Hepatocyte (in vitro differentiated cells): ENCODE measurements at places on chromosomes 6 and 20. TPM values are rescaled to one million over a fixed set of nuclear protein-coding genes. Genes with fewer than 3 reads are reported as not detected.

The COL20A1 gene
- total RNA-seq, result not detected in 2 replicates

The MYO6 gene
- 68.4 and 71.1 TPM in 2 replicates for total RNA-seq

The KCNQ2 gene
- total RNA-seq, result 2.9 and 3.5 TPM in 2 replicates

DNA sequence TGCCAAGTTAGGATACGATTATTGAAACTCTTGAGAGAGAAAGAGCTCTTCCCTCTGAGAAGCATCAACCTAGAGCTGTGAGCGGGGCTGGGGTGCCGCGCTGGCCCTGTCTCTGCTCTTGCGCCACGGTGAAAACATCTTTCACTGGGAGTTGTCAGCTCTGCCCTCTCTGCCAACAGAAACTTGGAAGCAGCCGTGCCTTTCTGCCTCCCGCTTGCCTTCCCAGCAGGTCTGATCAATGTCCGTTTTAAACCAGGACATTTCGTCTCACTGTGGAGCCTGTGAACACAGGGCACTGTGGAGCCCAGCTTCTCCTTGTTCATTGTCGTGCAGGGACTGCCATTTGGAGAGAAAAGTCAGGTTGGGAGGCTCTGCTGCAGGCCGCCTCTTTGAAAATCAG is 249.2 kb upstream of the PMEPA1 start:
- H3K27me3 ChIP-seq, result no peaks in the 10 kb centered on the region
- no peaks in the 10 kb centered on the region for H3K36me3 ChIP-seq
- H3K27ac ChIP-seq, result peak overlapping the region; percentile 92
- DNase-seq, result no peak
- H3K4me1 ChIP-seq, result peaks cover 47% of the 10 kb centered on the region
- H3K4me3 ChIP-seq, result no peak overlapping the region

DNA sequence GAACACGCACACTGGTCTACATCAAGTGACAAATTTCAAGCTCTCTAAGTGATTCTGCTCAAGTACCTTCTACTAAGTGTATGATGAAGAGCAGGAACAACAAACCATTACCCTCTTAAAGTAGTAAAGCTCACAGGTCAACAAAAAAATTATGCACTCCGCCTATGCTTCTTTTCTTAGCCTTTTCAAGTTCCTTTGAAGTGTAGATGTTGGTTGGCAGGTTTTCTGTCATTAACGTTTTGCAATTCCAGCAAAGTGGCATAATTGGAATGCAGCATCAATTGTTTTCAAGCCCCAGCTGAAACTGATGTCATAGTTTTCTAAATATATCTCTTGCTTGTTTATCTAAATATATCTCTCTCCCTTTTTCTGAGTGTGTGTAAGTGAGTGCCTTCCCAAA is 396.9 kb upstream of the EYS start:
- H3K27me3 ChIP-seq, result no peaks in the 10 kb centered on the region
- no peaks in the 10 kb centered on the region for H3K36me3 ChIP-seq
- H3K27ac ChIP-seq, result peak overlapping the region; percentile 42
- peaks cover 6% of the 10 kb centered on the region for H3K4me1 ChIP-seq

GRCh38 chr6:154092326-154092962 is 53.4 kb downstream of the OPRM1 start:
- no peak overlapping the region for H3K27ac ChIP-seq
- no peak overlapping the region for H3K4me3 ChIP-seq
- H3K27me3 ChIP-seq, result no peaks in the 10 kb centered on the region

- no peaks in the 10 kb centered on the region for H3K27me3 ChIP-seq
- no peaks in the 10 kb centered on the region for H3K4me1 ChIP-seq
- no peak overlapping the region for H3K4me3 ChIP-seq
- no peak overlapping the region for H3K27ac ChIP-seq
These were observed 14.0 kb downstream of the DEFB110 start for GRCh38 chr6:50007819-50008218.

DNA sequence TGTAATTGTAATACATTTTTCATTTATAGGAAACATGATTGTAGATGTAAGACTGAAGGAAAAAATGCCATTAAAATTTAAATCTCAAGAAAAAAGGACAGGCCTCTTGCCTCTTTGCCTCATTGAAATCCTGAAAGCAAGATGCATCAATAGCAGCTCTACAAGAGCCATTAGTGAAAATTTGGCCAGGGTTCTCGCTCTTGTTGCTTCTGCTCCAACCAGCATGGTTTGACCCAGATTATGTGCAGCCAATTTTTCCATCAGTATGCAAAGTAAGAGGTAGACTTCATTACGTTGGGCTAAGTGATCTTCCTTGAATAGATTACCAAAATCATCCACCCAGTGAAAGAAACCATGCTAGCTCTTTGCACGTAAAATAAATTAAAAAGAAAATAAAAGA is 106.6 kb downstream of the SGK1 start:
- H3K27ac ChIP-seq, result no peak overlapping the region
- no peak overlapping the region for H3K4me3 ChIP-seq
- no peaks in the 10 kb centered on the region for H3K36me3 ChIP-seq
- no peaks in the 10 kb centered on the region for H3K27me3 ChIP-seq
- no peaks in the 10 kb centered on the region for H3K4me1 ChIP-seq
